ENCODE measurements at places on chromosomes 4 and X.

GRCh38 chr4:80926891-80927290, 103.6 kb upstream of the BMP3 start:
- DNase-seq = no peak

DNA sequence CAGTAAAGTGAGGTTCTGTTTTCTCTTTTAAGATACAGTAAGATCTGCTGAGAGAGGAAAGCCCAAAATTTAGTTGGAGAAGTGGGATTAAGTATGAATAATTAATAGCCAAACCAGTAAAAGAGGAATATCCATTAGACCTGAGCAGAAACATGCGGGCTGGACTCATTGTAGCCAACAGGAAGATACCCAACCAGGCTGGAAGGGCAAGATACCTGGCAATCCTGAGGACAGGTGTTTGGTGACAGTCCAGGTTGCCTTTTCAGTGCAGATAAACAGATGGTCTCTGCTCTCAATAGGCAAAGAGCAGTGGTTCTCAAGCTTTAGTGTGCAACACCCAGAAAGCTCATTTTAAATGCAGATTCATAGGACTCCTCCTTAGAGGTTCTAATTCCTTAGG, 980.8 kb upstream of the GRID2 start:
- no peak for DNase-seq

GRCh38 chr4:176794151-176794550, 1.4 kb upstream of the VEGFC start:
- peak; percentile 96 for DNase-seq

- DNase-seq = no peak
Measured at GRCh38 chrX:150502091-150502490, 66.3 kb upstream of the MTM1 start.

DNA sequence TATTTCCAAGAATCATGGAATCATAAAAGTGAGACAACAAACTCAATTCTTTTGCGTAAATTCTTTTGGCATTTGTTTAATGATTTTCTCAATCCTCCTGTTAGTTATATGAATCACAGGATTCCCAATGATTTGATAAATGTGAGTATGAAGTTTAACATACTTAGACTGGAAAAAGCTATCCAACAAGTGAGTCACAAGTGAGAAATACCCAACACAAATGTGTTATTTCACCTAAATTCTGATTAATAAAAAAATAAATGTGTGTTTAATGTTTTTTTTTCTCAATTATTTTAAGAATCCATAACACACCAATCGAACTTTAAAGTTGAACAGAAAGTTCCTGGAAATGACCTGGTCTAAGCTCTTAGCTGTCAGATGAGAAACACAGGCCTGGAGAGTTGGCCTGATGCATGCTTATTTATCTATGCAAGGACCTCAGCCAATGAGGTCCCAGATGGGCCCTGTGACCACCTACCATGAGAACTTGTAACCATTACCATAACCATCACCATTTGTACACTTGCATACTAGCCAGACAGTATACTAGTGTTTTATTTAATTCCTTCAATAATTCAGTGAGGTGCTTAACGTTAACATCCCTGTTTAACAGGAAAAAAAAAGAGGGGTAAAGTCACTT, 386.7 kb downstream of the SPRY1 start:
- peak; percentile 72 for DNase-seq

- peak; percentile 35 for DNase-seq
Measured at GRCh38 chr4:37628977-37629609, 57.1 kb downstream of the RELL1 start.

- peak; percentile 57 for DNase-seq
Measured at GRCh38 chr4:169059306-169060211, 49.5 kb upstream of the CBR4 start.

DNA sequence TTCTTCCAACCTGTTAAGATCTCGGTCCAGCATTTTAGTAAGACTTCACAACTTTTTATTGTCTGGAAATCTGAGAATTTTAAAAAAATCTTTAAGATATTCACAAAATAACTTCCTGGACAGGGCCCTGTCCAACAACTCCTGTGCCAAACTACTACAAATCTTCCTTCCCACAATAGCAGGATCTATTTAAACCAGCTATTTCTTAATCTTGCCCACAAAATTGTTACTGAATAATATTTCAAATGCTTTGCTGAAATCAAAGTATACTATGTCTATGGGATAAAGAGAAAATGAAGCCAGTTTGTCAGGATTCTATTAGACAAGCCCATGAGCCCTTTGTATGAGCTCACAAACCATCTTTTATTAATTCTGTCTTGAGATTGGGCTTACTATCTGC, 104.1 kb upstream of the DDIT4L start:
- DNase-seq = no peak

GRCh38 chrX:107711521-107712181, 63.9 kb downstream of the TSC22D3 start:
- no peak for DNase-seq

GRCh38 chr4:124486423-124486822, 226.1 kb downstream of the ANKRD50 start:
- DNase-seq = no peak

DNA sequence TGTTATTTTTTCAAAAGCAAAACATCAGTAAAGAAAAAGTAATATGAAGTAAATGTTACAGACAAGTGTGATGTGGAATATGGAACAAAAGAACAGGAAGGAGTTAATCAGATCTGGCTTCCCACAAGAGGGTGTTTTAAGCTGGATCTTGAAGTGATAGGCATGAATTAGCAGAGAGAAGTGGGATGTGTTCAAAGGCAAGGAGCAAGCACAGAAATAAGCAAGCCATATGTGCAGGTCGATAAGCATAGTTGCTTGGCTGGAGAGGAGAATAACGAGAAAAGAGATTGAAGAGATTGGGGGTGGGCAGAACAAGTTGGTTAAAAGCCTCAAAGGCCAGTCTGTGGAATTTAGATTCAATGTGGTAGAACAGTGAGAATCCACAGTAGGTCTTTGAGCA, 60.9 kb upstream of the PRPS1 start:
- DNase-seq = no peak

- peak; percentile 60 for DNase-seq
Measured at GRCh38 chr4:48653217-48654014, 126.7 kb downstream of the FRYL start.

DNA sequence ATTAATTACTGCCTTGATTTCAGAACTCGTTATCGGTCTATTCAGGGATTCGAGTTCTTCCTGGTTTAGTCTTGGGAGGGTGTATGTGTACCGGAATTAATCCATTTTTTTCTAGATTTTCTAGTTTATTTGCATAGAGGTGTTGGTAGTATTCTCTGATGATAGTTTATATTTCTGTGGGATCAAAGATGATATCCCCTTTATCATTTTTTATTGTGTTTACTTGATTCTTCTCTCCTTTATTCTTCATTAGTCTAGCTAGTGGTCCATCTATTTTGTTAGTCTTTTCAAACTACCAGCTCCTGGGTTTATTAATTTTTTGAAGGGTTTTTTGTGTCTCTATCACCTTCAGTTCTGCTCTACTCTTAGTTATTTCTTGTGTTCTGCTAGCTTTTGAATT, 32.1 kb downstream of the CDX4 start:
- DNase-seq = peak; percentile 0

GRCh38 chrX:1385253-1386223, 6.4 kb downstream of the SLC25A6 start:
- DNase-seq = no peak

- no peak for DNase-seq
Measured at GRCh38 chr4:26985873-26986272, 125.2 kb downstream of the STIM2 start.

- peak; percentile 42 for DNase-seq
Measured at GRCh38 chr4:128285085-128285997, 2.3 kb downstream of the PGRMC2 start.

GRCh38 chr4:77347351-77347966, 190.5 kb downstream of the CCNG2 start:
- DNase-seq = no peak

GRCh38 chr4:142265946-142266345, 580.2 kb downstream of the INPP4B start:
- no peak for DNase-seq

GRCh38 chr4:44145868-44146267, 302.7 kb downstream of the KCTD8 start:
- DNase-seq = peak; percentile 2

DNA sequence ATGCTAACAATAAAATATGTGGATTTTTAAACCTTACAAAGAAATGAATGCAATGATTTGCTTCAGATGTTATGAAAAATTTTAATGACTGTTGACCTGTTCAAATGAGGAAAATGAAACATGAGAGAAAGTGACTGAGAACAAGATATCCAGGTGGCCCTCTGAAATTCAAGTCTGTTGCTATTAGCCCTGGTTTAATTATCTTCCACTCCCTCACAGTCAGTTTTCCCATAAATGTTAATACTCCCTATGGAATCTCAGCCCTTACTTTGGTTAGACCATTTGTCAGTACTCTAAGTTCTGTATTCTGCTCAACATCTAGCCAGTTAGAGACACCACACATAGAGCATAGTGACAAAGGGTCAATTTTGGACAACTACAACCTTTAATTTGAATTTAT, 327.8 kb downstream of the PDGFC start:
- no peak for DNase-seq

DNA sequence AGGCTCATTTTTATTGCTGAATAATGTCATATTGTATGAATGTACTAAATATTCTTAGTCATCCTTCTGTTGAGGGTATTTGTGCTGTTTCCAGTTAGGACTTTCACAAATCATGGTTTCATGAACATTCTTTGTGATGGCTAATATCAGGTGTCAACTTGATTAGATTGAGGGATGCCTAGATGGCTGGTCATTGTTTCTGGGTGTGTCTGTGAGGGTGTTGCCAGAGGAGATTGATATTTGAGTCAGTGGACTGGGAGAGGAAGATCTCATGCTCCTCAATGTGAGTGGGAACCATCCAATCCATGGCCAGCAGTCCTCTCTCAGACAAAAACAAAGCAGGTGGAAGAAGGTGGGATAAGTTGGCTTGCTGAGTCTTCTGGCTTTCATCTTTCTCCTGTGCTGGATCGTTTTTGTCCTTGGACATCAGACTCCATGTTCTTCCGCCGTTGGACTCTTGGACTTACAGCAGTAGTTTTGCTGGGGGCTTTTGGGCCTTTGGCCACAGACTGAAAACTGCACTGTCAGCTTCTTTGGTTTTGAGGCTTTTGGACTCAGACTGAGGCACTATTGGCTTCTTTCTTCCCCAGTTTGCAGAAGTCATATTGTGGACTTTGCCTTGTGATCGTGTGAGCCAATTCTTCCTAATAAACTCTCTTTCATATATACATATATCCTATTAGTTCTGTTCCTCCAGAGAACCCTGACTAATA, 11.9 kb upstream of the HS3ST1 start:
- DNase-seq = no peak

GRCh38 chrX:119017077-119017476, 42.7 kb downstream of the LONRF3 start:
- DNase-seq = no peak

DNA sequence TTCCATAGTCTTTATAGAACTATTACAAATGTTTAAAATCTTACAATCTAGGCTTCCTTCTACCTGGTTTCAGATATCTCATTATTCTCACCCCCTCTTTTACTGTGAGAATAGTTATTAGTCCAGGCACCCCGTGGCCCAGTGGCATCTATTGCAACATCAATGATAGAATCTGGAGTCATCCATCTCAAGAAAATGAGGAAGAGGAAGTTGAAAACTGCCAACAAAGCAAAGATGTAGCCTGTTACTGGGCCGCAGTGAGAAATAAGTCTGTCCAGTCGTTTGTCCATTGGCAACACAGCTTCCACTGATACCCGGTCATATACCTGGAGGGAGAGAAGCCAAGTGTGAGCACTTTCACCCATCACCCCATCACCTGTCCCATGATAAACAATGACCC, 6.0 kb upstream of the ASB11 start:
- DNase-seq = no peak

GRCh38 chr4:78379040-78379439, 172.5 kb upstream of the ANXA3 start:
- DNase-seq = no peak

DNA sequence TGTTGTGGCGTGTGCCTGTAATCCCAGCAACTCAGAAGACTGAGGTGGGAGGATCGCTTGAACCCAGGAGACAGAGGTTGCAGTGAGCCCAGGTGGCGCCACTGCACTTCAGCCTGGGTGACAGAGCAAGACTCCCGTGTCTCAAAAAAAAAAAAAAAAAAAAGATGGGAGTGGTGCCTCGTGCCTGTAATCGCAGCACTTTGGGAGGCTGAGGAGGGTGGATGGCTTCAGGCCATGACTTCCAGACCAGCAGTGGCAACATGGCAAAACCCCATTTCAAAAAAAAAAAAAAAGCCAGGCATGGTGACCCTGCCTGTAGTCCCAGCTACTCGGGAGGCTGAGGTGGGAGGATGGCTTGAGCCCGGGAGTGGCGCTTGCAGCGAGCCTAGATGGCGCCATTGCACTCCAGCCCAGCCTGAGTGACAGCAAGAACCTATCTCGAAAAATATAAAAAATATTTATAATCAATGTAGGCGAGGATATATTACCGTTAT, 27.0 kb downstream of the EIF2S3 start:
- peak; percentile 59 for DNase-seq

Data from fibroblast of skin of back (primary cell).